Stimulated activated naive CD4-positive, alpha-beta T cell treated with Interleukin-2 at 50 U/mL for 16 hours (primary cell): ENCODE measurements at places on chromosomes 3 and 15.

- no peak for DNase-seq
Observed at GRCh38 chr3:146326875-146327543, 76.1 kb upstream of the PLSCR4 start.

DNA sequence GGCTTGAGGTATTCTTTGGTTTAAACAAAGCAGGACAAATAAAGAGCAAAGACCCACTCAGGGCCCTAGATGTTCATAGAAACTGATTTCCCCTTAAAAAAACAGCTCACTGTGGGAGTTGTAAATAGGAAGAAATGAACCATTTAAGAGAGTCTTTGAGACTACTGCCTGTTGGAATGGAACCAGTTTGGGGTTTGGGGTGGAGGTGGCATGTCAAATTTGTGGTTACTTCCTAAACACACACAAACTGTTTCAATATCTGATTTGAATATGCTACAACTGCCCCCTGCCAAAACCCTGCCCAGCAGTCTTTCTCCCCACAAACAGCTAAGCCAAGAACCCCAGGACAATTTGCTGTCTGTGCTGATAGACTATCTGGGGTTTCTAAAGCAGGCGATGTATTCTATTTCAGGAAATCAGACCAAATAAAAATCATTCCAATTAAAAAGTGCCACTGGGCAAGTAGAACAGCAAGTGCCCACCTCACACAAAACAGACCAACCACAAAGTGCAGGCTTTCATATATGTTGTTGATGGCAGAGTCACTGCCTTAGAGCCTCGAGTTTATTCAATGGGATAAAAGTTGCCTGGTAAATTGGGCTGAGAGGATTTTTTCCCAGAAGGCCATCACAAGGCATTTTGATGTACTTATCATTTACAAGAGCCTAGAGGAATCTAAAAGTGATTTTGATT, 293.9 kb upstream of the PROK2 start:
- DNase-seq: no peak

DNA sequence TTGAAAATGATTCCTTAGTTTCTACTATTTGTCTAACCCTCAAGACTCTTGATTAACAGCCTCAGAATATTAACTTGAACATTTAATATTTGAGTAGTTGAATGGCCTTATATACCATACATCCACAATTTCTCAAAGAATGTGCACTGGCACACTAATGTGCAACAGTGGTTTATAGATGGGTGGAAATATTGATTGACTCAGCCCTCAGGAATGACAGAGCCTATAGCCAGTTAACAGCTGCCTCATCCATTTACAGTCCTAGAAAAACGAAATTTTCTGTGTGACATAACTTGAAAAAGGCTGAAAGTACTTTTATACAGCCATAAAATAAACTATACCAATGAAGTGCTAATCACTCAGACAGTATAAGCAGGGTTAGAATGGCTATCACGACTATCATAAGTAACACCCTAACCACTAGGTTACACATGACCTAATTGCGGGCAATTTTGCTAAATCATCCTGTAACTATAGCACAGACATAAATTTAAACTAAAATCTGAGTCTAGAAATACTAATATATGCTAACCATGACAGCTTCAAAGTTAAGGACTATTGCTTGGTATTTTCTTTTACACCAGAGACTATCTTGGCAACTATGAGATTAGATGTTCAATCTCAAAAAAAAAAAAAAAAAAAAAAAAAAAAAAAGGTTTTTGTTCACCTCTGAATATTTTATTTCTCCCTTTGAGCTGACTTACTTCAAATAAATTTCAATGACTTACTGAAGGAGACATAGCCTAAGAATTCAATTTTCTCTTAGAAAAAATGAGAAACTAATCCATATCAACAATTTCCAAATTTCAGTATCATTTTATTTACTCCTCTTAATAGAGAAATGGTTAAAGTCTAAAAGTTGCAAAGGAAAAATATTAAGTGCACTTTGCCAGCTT, 9.3 kb downstream of the SECISBP2L start:
- no peak for DNase-seq

DNA sequence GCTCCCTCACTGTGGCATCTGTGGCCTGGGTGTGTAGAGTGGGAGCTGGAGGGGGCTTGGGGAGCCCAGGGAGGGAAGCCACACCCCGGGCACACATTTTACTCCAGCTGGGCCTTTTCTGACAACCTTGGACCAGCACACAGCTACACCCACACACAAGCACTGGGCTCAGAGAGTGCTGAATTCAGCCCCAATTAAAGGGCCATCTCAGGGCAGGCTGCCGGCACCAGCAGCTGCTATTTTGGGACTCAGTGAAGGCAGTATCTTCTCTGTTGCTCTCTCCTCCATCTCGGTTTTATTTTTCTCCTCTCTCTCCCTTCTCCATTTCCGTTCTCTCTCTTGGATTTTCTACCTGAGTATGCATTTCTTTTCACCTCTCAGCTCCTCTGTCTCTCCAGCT, 19.1 kb upstream of the TBC1D21 start:
- no peak for DNase-seq

DNA sequence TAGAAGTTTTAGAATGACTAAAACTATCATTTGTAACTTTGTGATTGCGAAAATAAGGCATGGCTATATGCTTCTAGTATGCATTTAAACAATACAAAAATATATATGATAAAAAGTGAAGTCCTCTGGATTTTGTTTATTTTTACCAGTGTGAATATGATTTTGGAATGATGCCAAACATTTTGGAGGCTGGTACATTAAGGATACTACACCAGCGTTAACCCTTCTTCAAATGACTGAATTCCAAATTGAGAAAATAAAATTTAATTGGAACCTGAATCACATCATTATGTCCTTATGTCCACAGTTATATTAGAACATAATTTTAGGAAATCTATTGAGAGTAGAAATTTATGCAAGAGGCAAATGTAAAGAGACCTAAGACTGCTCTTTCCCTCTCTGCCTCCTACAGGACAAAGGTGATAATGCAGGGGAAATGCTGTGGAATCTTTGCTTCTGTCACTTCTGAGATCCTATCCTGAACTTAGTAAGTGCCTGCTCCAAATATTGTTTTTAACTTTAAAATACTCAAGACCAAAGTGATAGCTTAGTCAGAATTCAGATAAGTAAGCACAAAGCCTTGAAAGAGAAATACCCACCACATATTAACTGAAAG, 121.1 kb upstream of the NANOGP8 start:
- no peak for DNase-seq

- no peak for DNase-seq
Observed at GRCh38 chr15:71116366-71116765, 1.1 kb downstream of the THSD4 start.

GRCh38 chr3:136839556-136839931, 20.6 kb downstream of the SLC35G2 start:
- DNase-seq: no peak

DNA sequence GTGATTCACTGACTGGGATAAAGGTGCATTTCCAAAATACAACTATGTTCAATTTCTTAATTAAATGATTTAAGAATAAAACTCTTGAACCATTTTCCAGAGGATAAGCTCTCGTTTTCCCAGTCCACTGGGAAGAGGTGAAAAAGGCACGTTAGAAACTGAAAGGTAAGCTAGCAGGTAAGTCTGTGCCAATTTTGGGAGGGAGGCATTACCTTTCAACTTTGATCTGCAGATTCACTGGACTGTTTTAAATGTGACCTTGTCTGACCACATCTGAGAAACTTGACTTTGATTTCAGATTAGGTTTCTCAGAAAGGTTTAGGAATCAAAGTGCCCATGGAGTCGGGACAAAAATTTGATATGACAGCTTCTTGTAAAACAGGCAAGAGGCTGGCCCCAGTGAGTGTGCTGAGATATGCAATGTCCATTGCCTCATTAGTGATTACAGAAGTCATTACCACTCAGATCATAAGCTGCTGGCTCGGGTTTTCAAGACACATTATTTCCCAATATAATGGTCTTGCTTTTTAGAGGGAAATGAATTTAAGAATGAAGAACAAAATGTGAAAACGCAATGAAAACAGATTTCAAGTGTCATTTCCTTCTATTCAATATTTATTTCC, 118.8 kb downstream of the ADAMTS9 start:
- DNase-seq: no peak

DNA sequence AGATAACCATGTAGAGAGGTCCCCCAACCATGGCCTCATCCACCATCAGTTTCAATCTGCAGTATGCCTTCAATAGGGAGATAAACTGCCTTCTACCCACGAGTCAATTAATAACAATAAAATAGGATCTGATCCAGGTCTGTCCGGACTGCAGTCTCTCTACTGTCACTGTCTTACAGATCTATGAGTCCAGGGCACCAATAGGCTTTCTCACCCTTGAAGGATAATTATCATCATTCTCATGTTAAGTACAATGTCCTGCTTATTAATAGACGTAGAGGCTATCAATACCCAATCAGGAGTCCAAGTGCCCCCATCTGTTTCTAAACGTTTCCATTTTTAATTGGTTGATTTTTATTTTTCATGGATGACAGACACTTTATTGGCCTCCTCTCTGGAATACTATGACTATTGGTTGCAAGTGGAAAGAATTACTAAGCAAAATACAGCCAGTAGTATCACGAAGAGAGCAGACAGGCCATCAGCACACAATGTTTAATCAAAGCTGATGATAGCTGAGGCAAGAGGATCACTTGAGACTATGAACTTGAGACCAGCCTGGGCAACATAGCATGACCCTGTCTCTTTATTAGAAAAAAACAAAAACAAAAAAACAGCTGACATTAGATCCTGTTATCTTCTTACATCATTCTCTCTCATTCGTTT, 480.7 kb downstream of the MAGI1 start:
- no peak for DNase-seq

DNA sequence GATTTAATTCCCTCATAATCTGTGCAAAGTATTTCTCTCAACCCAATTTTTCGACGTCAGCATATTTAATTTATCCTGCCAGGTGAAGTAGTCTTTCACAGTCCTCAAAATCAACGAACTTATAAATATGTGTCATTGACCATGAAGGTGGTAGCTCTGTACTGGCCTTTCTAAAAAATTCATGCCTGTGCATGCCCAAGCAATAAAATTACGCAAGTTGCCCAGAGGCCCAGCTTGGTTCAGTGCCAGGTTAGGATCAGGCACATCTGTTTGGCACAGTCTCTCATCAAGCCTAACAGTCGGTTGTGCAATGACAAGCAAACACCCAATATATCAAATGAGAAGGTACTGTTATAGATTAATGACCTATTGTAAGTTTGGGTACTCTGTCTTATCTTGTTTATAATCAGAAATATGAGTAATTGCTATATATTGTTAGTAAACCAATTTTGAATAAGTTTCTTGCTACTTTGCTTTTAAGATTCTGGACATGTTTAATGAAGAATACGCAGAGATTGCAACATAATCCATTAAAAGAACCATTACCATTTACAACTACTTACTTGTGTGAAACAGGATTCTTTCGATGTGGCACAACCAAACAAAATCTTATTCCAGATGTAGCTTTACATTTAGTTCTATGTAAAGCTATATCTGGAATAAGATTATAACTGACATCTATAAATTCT, 159.0 kb upstream of the IL12A start:
- DNase-seq: no peak

DNA sequence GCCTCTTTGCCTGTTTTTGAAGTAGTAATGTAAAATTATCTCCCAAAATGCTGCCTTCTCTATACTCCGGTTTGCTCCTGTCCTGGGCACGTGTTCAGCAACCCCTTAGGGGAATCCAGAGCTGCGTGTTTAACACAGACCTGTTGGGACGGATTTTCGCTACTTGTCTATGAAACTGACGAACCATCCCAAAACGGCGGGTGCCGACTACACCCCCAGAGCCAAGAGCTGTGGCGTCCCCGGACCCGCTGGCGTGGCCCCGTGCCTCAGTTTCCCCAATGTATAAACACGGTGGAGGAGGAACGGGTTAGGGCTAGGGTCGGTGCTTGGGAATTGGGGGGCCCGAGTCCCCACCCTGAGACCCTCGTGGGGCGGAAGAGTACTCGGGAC, 473 bp downstream of the FHIT start:
- DNase-seq: peak; percentile 1

GRCh38 chr15:67048281-67049279, 16.8 kb upstream of the SMAD3 start:
- DNase-seq: no peak

DNA sequence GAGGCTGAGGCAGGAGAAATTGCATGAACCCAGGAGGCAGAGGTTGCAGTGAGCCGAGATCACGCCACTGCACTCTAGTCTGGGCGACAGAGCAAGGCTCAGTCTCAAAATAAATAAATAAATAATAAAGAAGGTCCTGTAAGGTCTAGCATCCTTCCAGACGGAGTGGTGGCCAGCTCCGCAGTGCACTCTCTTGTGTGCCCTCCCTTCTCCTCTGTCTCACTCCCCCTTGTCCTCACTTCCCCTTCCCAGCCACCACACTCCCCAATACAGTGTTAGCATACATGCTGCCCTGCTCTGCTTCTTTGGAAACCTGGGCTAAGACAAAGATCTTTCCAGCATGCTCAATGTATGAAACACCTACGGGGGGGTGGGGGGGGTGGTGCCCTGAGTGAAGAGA, 3.4 kb upstream of the CLN6 start:
- no peak for DNase-seq

- no peak for DNase-seq
Observed at GRCh38 chr15:45660231-45660979, 25.6 kb downstream of the SQOR start.

DNA sequence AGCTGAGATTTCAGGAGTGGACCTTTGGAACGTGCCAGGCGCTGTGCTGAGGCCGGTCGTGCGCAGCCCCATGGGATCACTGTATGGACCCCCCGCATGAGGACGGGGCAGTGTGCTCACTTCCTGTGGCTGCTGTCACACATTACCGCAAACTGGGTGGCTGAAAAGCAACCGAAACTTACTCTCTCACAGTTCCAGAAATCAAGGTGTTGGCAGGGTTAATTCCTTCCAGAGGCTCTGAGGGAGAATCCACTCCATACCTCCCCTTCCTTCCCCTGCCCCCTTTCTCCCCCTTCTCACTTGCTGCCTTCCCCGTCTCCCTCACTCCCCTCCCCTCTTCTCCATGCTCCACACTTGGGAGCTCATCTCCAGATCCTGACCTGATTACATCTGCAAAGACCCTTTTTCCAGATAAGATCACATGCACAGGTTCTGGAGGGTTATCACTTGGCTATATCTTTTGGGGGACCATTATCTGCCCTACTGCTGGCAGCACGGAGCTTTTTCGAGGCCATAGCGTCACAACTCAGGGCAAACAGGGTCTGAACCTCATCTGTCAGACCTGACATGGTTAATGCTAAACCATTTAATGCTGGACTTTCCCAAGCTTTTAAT, 41.2 kb downstream of the KLF13 start:
- peak; percentile 11 for DNase-seq

GRCh38 chr3:71102111-71102983, 481.2 kb downstream of the FOXP1 start:
- no peak for DNase-seq

GRCh38 chr3:133821767-133822638, 16.4 kb downstream of the SRPRB start:
- no peak for DNase-seq

- no peak for DNase-seq
Observed at GRCh38 chr3:33808559-33808958, 10.1 kb downstream of the PDCD6IP start.
